ENCODE measurements at places on chromosomes 5 and 9.

- no peak for DNase-seq
Observed at GRCh38 chr5:38534156-38534453, 22.3 kb downstream of the LIFR start.

- DNase-seq = peak; percentile 34
Observed at GRCh38 chr5:134606726-134607125, 25.9 kb downstream of the SAR1B start.

GRCh38 chr9:37187713-37188439 lies 67.5 kb downstream of the ZCCHC7 start:
- no peak for DNase-seq

GRCh38 chr5:67971223-67971830 lies 244.2 kb upstream of the PIK3R1 start:
- DNase-seq = peak; percentile 82

DNA sequence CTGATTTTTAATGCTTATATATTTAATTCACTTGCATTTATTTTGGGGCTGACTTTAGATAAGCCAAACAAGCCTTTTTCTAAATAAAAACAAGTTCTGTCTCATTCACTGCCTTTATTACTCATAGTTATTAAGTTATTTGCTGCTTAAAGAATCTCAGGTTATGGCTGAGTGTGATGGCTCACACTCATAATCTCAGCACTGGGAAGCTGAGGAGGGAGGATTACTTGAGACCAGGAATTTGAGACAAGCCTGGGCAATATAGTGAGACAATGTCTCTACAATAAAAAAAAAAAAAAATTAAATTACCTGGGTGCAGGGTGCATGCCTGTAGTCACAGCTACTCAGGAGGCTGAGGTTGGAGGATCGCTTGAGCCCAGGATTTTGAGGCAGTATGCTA lies 85.0 kb upstream of the MAN2A1 start:
- no peak for DNase-seq
